Stimulated activated CD4-positive, alpha-beta T cell treated with anti-CD3 and anti-CD28 coated beads, Interleukin-1b, Interleukin-23, amount 100 ng/mL, for 4 hours (primary cell): ENCODE measurements at places on chromosomes 12 and 14.

DNA sequence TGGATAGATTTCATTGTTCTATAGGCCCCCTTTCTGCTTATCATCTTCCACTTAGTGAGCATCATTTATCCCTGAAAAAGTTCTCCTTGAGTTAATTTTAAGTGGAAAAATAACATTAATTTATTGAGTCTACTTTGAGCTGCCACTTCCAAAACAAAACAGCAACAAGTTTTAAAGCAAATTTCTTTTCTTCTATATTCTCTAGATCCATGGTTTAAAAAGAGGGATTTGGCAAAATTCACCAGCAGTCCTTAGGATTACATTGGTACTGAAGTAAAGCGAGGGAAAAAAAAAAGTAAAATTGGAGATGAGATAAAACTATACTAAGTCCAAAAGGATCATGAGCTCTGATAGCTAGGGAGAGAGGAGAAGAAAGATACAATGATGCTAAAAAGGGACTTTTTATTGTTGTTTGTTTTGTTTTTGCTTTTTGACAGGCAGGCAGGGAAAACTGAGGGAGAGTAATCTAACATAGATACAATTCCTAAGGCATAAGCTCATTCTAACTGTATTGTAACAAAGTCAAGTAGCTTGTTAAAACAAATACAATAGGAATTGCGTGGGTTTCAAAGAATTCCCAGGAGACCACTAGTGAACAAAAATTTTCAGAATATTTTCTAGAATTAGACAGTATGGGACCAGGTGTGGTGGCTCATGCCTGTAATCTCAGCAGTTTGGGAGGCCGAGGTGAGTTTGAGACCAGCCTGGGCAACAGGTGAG is 19.2 kb upstream of the PLEKHA5 start:
- DNase-seq = no peak

DNA sequence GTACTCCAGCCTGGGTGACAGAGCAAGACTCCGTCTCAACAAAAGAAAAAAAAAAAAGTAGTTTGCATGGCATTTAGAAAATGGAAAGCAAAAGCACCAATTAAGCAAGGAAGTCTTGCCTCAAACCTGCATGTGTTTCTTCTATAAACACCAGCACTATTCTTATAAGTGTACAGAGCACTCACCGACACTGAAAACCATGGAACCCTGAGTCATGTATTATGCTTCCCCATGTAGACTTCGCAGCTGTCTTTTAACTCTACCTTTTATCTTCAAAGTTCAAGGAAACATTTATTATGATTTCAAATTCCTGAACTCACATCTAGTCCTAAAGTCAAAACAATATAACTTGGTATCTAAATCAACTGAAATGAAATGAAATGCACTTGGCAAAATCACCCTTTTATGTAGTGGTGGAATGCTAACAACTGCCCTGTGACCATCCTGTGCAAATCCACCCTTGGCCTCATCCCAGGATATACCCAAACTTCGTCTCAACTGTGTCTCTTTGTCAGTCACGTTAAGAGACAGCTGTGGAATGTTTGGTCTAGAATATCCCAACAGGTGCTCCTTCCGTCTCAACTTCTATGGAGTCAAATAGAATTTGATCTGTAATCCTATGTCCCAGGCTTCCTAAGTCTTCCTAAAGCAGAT is 4.8 kb downstream of the BCAT1 start:
- no peak for DNase-seq

DNA sequence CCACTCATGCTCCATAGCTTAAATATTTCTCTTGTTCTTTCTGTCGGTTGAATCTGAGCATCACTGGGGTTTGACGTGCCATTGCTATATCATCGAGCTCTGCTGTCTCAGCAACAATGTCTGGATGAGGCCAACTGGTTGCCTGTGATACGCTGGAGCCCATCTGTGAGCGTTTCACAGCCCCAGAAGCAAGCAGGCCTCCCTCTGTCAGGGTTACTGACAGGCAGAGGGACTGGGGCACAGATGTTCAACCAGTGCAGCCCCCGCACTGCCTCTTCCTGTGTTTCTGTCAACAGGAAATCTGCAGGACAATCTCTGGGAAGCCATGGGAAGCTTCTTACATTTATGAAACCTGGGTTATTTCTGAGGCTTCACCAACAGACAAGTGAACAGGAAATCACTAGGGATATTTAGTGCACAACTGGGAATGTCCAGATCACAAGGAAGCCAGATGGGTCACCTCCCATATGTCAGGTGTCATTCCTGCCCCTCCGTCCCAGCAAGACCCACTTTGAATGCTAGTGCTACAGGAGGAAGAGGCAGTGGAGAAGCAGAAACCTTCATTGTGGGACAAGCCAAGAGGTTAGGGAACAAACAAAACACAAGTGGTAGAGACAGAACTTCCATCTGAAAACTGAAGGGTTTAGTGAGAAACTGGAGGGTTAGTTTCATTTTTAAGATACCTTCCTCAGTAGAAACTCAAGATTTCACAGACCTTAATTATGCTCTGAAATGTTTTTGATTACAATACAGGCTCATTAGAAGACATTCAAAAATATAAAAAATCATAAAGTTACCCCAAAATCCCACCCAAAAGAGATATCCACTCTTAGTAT is 24.1 kb downstream of the DMAC2L start:
- DNase-seq = no peak

GRCh38 chr14:32251530-32251929 is 48.5 kb upstream of the RNU6-8 start:
- DNase-seq = no peak

- no peak for DNase-seq
Measured at GRCh38 chr12:46711756-46712155, 114.0 kb downstream of the SLC38A4 start.

DNA sequence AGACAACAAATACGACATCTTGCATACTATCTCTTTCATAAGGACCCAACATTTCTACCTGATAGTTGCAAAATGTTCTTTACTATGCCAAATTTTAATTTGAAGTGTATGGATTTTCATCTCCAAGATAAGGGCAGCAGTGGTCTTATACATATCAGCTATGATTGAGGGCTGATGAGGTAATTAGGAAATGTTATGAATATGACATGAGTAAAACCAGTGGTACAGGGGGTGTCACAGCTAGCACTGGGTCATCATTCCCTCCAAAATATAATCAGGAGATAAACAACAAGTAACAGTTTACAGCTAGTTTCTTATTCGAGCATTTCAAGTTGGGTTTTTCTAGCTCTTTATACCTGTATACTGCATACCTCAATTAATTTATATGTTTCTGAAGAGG is 35.0 kb downstream of the ATP2B1 start:
- no peak for DNase-seq

GRCh38 chr14:65226824-65227604 is 124.7 kb upstream of the MAX start:
- DNase-seq = no peak

- no peak for DNase-seq
Measured at GRCh38 chr14:93725002-93725582, 63.2 kb downstream of the PRIMA1 start.

GRCh38 chr12:61999311-61999710 is 260.9 kb upstream of the USP15 start:
- DNase-seq = no peak

- no peak for DNase-seq
Measured at GRCh38 chr12:70149665-70150064, 93.6 kb upstream of the CNOT2 start.

- DNase-seq = peak; percentile 54
Measured at GRCh38 chr14:101721951-101722661, 39.4 kb upstream of the PPP2R5C start.

DNA sequence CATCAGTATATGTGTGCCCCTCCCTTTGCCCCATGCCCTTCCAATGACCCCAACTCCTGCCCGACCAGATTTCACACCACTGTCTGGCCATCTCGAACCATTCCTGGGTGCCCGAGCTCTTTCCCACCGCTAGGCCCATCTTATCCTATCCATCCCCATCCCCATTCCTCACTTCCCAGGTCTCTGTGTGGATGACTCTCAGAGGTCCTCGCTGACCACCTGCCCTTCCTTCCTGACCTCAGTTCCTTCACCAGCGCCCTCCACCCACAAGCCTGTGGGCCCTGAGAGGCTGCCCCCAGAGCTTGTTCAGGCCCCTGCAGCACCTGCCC is 49.1 kb downstream of the CYP46A1 start:
- no peak for DNase-seq

GRCh38 chr14:29320286-29320685 is 553.7 kb downstream of the FOXG1 start:
- no peak for DNase-seq

GRCh38 chr12:125634813-125635212 is 569.6 kb downstream of the AACS start:
- no peak for DNase-seq

DNA sequence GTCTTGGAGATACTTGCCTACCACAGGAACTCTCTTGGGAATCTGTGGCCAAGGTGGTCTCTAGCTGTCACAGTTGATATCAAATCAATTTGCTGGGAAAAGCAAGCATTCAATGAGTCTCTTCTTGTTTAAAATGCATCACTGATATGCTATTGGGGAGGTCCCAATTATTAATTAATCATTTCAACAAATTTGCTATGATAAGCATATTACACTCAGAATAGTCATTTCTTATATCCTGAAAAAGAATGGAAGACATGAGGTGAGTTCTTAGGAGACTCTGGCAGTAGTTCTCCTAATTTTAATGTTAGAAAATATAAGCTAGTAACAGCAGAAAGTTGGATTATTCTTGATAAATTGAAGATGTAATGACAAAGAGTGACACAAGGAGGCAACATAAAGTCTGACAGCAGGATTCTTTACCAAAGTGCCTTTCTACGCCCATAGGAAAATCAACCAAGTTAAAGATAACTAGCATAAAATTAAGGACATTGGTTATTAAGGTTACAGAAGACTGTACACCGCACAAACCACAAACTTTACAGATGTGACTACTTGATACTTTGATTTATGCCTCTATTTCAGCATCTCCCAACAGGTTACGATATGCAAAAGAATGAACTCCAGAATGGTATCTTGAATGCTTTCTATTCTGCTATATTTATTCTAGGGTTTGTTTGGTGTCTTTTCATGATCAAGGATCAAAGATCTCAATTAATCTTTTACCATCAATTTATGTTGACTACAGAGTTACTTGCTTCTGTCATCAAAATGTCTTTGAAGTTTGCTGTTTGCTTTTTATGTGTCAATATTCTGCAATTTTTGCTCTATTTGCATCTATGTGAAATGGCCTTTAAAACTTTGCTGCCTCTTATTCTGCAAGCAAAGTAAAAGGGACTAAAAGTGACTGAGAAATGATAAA is 349.6 kb upstream of the CLEC14A start:
- DNase-seq = no peak

GRCh38 chr14:100116134-100116533 is 43.3 kb downstream of the DEGS2 start:
- DNase-seq = no peak

- no peak for DNase-seq
Measured at GRCh38 chr12:24027352-24027751, 77.9 kb upstream of the SOX5 start.

- DNase-seq = no peak
Measured at GRCh38 chr14:102092806-102093205, 6.0 kb upstream of the HSP90AA1 start.

- DNase-seq = no peak
Measured at GRCh38 chr12:80401191-80401590, 42.8 kb upstream of the PTPRQ start.

DNA sequence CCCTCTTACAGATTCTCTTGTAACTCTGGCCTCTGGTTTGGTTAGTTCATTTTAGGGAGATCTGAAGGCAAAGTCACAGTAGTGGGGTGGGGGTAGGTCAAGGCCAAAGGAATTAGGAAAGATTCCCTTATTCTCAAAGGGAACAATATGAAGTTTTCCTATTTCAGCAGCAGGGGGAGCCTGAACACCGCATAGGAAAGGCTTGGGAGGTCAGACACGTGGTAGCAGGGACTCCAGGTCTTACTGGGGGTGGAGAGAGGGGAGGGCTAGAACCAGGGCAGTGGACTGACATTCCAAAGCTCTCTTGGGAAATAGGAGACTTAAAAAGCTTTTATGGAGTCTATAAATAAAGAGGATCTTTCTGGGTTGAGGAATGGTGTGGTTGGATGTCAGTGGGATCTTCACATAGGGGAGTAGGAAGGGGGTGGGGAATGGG is 1.3 kb downstream of the ZC3H10 start:
- no peak for DNase-seq

DNA sequence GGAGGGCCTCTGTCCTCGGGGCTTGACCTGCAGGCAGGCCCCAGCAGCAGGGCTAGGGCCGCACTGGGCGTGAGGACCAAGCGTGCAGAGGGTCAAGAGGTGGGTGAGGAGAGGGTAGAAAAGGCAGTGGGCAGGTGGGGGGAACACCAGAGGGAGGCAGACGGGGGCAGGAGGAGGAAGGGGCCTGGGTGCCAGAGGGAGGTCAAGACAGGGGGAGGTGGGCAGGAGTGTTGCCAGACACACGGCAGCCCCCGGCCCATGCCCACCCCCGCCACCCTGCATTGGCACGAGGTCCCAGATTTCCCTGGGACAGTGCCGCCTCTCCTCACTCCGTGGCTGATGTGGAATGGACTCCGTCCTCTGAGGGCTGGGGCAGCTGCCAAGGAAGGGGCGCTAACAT is 8.2 kb downstream of the TMEM121 start:
- no peak for DNase-seq

GRCh38 chr12:52604859-52605258 is 3.6 kb upstream of the KRT72 start:
- DNase-seq = no peak

DNA sequence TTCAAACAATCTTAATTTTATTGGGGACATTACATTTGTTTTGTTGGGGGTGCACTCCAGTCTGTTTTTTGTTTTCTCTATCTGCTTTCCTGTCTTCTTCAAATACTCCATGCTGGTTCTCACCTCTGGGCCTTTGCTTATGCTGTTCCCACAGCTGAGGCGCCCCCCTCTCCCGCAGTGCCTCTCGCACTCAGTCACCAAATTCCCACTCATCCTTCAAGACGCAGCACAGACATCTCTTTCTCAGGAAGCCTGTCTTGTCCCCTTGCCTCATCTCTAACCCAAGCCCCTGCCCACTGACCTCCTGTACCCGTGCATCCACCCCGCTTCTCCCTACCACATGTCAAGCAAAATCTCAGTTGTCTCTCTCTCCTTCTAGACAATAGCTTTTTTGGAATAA is 43.7 kb upstream of the PRMT8 start:
- DNase-seq = no peak

GRCh38 chr14:105363847-105364708 is 34.3 kb upstream of the TEX22 start:
- DNase-seq = peak; percentile 18

DNA sequence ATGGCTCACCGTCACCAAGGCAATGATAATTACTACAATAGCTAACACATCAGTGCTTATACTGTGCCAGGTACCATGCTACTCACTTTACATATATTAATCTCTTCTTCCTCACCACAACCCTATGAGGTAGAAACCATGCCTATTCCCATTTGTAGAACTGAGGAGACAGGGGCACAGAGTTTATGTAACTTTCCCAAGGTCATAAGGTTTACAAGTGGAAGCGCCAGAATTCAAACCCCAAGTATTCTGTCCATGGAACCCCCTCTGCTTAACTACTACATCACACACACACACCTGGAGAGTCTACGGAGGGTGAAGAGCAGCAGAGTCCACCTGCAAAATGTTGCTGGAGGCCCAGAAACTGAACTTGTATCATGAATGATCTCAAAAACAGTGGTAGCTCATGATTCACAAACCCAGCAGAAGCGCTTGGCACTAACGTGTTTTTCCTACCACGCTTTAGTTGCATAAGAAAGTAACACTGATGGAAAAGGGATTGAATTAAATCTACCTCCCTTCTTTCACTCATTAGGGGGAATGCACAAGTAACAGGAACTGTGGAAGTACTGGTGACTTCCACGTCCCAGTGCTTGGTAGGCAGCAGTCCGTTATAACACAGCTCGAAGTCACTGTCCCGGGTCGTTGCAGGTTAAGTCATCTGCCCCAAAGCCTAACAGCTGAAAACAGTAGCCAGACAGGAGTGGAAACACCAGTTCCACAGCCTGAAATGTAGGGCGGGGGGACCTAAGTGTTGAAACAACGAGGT is 2.0 kb downstream of the ITPR2 start:
- no peak for DNase-seq
